DMS79 (cell line): ENCODE measurements at places on chromosomes 1 and 21.
A peak's percentile ranks its signal among the peaks of the same experiment; 100 is the strongest.

DNA sequence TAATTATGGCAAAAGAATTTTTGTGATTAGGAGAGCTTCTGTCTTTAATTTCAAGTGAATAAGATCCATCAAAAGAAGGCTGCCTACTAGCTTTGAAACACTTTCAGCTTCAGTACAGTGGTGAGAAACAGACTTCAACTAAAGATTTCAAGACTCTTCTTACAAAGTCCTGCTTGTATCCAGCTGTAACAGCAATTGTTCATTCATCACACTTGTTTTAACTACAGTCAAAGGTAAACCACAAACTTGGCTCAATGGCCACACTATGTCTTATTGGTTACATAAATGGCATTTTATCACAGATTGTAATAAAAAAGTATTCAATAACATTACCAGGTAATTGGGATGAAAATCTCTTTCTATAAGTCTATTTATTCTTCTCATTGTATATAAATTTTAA lies 59.2 kb downstream of the WARS2 start:
- no peak for DNase-seq

- no peak for DNase-seq
Observed at GRCh38 chr1:101022294-101022693, 3.3 kb downstream of the DPH5 start.

DNA sequence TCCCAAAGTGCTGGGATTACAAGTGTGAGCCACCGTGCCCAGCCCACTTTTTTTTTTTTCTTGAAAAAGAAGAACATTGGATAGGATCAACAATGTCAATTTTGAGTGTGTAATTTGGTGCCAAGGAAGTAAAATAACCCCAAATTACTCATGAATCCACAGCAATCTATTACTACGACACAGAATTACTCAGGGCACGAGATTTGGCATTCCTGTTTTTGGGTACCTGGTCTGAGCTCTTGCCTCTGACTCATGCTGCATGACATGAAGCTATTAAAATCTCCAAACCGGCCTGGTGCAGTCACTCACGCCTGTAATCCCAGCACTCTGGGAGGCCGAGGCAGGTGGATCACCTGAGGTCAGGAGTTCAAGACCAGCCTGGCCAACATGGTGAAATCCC lies 10.4 kb downstream of the RNF19B start:
- no peak for DNase-seq

- DNase-seq, result peak; percentile 21
Observed at GRCh38 chr21:34625030-34625593, 10.2 kb upstream of the RCAN1 start.

DNA sequence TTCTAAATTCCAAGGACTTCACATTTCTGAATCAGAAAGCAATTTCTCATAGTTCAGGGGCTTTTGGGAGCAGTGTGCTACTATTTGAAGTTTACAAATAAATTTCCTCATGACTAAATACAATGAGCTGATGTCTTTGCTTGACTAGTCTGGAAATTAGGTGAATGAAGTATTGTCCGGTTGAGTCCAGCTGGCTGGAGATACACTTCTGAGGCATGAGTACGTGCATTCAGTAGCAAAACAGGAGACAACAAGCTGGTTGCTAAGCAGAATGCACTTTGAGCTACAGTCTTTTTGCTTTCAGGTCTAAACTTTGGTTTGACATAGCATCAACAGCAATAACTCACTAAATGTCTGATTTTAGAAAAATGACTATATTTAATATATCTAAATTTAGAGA lies 27.1 kb downstream of the ZNHIT6 start:
- no peak for DNase-seq

DNA sequence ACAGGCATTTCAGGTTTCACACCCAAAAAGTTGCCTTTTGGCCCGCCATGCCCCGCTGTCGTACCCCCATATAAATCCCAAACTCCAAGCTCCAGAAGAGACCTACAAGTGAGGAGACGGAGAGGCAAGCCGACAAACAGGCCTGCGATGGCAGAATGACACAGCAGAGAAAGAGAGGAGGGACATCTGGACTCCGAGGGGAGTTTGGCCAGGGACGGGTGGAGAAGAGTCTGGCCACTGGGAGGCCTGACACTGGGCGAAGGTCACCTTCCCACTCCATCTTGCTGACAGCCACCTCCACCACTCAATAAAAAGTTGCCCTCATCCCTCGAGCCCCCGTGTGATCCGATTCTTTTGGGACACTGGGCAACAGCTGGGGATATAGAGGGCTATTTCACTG lies 1.9 kb upstream of the CFH start:
- no peak for DNase-seq

DNA sequence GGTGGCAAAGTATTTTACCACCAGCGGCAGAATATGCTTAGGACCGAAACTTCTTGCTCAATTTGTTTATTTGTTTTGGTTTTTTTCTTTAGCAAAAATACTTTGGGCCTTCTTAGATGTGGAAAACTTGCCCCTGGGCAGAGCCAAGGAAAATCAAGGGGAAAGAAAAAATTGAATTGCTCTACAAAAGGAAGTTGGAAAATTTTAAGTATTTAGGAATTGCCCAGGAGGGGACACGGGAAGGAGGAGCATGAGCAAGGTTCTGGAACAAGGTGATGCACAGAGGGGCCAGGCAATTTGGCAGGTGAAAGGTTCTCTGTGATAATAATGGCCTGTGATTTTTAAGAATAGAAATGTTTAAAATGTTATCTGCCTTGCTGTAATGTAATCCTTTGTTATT lies 28.6 kb downstream of the SGIP1 start:
- no peak for DNase-seq

GRCh38 chr1:32142446-32143301 lies 34.8 kb downstream of the KPNA6 start:
- DNase-seq, result peak; percentile 3

DNA sequence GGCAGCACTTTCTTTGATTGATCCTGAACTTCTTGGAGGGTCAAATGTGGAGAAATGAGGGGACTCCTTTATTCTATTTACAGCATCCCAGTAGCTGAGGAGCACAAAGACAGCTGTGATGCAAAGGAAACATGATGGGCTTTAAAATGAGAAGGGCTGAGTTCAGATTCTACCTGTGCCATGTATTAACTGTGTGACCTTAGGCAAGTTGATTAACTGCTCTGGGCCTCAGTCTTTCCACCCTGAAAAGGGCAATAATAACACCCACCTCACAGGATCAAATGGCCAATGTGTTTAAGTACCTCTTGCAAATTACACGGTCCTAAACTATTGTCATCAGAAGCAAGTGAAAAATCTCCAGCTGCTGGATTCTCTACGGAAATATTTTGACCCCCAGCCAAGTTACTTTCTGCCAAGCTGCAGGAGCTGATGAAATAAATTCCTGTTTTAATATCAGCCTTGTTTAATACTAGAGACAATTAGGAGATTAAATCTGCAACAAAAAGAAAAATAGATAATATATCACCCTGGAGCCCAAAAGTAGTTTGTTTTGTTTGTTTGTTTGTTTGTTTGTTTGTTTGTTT lies 15.7 kb downstream of the TMEM81 start:
- no peak for DNase-seq

GRCh38 chr1:111937147-111937725 lies 52.2 kb downstream of the KCND3 start:
- DNase-seq, result no peak
